ENCODE measurements at places on chromosomes 5 and 9. TPM values are rescaled to one million over a fixed set of nuclear protein-coding genes. Genes with fewer than 3 reads are reported as not detected.

The CAMK2A gene
- not detected for total RNA-seq

GRCh38 chr5:137278476-137278875 lies 220.7 kb downstream of the SPOCK1 start:
- no peaks in the 10 kb centered on the region for H3K27me3 ChIP-seq
- no peaks in the 10 kb centered on the region for H3K36me3 ChIP-seq
- H3K4me3 ChIP-seq: no peak overlapping the region
- H3K27ac ChIP-seq: no peak overlapping the region
- no peak for DNase-seq

The POC5 gene
- 5.3 TPM for total RNA-seq

DNA sequence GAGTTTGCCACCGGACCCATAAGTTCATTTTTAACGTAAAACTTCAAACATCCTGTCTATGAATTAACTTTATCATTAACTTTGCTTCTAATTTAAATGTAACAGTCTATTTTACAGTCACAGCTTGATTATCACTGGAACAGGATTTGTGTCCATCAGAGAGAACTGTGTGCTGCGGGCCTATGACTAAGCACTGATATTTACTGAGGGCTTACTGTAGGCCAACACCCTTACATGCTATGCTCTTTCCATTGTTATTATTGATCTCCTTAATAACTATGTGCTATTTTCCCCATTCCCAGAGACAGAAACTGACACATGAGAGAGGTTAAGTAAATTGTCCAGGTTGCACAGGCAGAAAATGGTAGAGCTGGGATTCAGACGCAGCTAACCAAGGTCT lies 24.0 kb upstream of the GPR151 start:
- DNase-seq: no peak
- H3K36me3 ChIP-seq: no peaks in the 10 kb centered on the region
- no peak overlapping the region for H3K4me3 ChIP-seq

DNA sequence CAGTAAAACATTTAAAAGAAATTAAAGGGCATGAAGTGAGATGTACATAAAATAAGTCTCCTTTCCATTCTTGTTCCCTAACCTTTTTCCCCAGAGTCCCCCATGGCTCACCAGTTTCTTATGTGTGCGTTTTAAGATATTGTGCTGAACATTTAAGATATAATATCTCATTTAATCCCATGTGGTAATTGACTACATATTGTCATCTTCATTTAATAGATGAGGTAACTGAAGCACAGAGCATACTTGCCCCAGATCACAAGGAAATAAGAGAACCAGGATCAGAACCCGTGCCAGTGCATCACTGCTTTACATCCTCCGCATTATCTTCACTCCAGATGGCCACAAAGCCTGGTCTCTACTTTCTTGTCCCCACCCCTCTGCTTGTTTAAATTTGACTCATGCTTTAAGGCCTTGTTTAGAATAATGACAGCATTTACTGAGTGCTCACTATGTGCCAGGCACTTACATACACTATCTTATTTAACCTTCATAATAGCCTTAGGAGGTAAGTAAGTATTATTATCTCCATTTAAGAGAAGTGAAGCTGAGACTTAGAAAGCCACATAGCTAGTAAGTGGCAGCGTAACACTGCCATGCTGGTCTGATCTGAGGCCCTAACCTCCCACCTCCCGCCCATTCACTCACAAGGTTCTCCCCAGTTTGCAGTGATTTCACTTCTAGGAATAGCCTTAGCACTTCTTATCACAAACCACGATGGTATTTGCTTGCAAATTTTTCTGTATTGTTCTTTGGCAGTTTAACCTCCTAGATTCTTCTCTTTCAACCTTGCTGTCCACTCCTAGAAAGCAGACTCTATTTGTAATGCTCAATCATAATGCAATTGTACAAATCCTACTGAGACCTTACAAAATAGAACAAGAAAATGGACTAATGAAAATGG lies 78.4 kb upstream of the IL6ST start:
- H3K4me1 ChIP-seq: peaks cover 4% of the 10 kb centered on the region
